ENCODE measurements at places on chromosomes 6 and 20.

DNA sequence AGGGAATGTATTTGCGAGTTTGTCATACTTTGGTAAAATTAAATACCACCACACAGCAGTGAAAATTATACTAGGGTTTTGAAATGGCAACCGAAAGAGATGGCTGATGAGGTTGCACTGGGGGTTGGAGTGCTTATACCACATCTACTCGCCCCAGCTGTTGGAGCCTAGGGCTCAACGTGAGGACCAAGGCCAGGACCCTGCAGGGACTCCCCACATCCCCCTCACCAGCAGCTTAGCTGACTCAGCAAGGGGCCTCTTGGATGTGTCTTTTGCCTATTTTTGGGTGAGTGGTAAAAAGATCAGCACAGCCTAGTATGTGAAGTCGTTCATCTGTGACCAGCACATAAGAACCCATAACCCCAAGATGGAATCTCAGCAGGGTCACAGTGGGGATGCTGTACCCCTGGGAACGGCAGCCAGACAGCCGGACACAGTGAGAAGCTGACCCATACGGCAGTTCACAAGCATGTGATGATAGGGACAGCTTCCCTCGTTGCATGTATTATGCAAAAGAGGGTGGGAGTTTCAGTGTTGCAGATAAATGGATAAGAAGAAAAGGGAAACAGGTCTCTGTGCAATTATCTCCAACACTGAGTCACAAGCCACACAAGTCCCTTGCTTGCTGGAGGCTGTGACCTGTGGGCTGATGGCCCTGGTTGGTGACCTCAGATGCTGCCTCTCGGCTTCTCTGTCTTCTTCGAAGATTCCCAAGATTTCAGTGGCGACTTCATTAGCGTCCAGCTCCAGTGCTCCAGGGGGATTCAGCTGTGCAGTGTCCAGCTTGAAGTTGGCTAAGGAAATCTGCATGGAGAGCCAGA is 20.9 kb upstream of the SPO11 start:
- H3K4me1 ChIP-seq: no peaks in the 10 kb centered on the region
- DNase-seq: no peak
- no peaks in the 10 kb centered on the region for H3K36me3 ChIP-seq
- no peaks in the 10 kb centered on the region for H3K27me3 ChIP-seq

GRCh38 chr6:27742833-27743573 is 169.2 kb downstream of the OR2B2 start:
- no peak overlapping the region for H3K27ac ChIP-seq
- no peak for DNase-seq
- peaks cover 4% of the 10 kb centered on the region for H3K27me3 ChIP-seq
- no peaks in the 10 kb centered on the region for H3K36me3 ChIP-seq
- no peaks in the 10 kb centered on the region for H3K4me1 ChIP-seq

DNA sequence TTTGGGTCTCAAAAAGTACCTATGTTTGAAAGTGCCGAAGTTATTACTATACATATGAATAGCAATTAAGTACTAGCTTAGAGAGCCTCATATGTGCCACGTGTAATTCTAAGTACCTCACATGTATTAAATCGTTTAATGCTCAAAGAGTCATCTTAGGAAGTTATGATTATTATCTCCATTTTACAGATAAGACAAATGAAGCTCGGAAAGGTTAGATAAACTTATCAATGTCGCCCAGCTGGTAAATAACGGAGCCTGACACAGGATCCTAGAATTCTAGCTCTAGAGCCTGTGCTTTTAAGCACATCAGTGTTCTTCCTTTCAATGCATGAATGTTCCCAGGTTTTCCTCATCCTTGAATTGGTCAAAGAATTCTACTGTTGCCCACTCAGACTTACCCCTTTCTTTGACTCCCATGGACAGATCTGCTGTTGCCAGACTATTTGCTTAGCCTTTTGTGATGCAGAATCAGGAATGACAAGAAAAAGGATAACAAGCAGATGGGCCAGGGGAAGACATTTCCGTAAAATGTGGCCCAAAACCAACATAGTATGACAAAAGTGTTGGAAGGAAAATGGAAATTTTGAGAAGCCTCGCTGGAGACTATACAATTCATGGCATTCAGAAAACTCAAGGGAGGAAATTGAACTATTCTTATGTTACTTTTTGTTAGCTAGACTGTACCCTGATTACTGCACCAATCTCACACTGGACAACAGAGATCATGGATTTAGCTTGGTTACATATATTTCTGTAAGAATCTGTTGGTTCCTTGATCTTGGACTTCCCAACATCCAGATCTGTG is 237.1 kb upstream of the CITED2 start:
- no peak for DNase-seq
- H3K36me3 ChIP-seq: no peaks in the 10 kb centered on the region
- no peak overlapping the region for H3K27ac ChIP-seq
- no peak overlapping the region for H3K4me3 ChIP-seq

GRCh38 chr20:25148181-25148981 is 47.1 kb upstream of the ENTPD6 start:
- no peak for DNase-seq
- H3K36me3 ChIP-seq: no peaks in the 10 kb centered on the region

DNA sequence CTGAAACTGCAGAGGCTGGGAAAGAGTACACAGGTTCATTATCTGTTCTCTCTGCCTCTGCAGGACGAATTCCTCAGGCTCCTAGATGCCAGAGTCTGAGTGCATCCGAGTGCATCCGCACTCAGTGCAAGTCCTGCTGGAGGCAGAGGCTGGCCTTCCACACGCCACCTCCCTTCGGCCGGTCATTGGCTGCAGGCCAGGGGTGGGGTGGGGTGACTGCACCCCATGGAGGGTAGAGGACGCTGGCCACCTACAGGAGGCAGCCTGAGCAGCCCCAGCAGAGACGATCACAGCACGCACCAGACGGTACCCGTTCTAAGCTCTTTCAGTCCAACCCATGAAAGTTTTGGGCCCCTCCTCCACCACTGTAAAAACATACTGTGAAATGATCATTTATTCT is 11.7 kb downstream of the SFT2D1 start:
- no peak overlapping the region for H3K4me3 ChIP-seq
- H3K27me3 ChIP-seq: no peaks in the 10 kb centered on the region
- peaks cover 7% of the 10 kb centered on the region for H3K4me1 ChIP-seq
- H3K27ac ChIP-seq: no peak overlapping the region

DNA sequence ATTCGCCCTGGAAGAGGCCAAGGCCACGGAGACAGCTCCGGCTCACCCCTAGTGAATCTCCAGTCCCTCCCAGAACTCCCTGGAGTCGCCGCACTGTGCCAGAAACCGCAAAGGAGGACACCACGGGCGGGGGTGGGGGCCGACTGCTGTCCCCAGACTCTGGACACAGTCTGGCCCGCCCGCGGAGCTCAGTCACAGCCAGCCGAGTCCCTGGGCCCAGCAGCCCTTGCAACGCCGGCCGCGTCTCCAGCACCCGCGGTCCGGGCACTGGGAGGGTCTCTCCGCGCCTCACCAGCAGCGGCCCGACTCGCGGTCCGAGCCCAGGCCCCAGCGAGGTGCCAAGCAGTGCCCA is 518 bp downstream of the PEX6 start:
- H3K4me1 ChIP-seq: no peaks in the 10 kb centered on the region
- peak overlapping the region; percentile 96 for H3K4me3 ChIP-seq
- H3K36me3 ChIP-seq: no peaks in the 10 kb centered on the region
- no peaks in the 10 kb centered on the region for H3K27me3 ChIP-seq
- peak overlapping the region; percentile 96 for H3K27ac ChIP-seq

GRCh38 chr6:149567194-149567586 is 1.0 kb downstream of the GINM1 start:
- H3K4me1 ChIP-seq: peaks cover 10% of the 10 kb centered on the region
- peak overlapping the region; percentile 91 for H3K27ac ChIP-seq
- no peak for DNase-seq
- H3K4me3 ChIP-seq: peak overlapping the region; percentile 90
- no peaks in the 10 kb centered on the region for H3K36me3 ChIP-seq

DNA sequence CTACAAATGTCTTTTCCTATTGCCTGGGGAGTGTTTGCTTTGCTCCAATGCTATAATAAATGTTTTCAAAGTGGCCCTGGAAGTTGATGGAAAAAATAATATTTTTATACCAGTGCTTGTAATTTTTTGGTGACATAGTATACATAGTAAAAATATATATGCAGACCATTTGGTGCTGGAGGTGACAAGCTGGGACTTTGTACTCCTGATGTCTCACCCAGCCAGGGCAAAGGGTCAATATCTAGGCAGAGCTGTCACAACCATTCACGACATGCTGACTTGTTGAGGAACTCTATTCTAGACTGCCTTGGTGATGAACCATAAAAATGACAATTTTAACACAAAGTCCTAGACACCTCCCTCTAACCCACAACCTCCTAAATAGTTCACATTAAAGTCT is 203.0 kb downstream of the PLCB1 start:
- no peak overlapping the region for H3K27ac ChIP-seq
- no peaks in the 10 kb centered on the region for H3K4me1 ChIP-seq
- no peaks in the 10 kb centered on the region for H3K27me3 ChIP-seq
- no peak for DNase-seq

DNA sequence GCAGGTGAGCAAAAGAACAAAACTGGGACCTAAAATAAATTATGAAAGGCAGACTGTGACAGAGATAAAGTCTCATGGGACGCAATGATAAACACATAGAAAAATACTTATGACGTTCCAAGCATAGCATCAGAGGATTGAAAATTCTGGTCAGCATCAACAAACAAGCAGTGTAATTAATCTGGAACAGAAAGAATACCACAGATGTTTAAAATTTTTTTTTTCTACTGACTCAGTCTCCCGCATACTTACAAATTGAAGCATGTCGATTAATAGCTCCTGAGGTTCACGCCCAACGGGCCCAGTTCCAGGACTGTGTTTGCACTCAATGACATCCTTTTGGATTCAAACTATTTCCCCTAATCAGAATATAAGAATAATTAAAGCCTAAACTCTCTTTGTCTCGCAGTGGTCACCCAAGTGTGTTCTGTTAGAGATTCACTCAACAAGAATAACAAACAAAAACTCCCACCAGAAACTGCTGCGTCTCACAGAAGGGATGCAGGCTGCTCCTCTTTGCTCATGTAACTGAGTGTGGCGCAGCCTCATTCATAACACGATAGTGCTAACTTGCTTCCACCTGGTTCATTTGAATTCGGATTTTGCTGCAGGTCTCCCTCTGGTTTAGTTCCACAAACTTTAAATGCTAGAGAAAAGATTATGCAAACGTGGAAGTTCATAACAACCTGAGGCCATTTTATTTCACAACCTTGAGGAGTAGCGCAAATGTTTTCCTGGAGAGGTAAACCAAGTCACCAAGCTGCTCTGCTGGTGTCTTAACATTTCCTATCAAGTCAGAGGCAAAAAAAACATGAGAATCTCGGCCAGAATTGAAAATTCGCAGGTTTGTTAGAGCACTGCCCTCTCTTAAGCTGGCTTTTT is 69.0 kb upstream of the CITED2 start:
- H3K36me3 ChIP-seq: no peaks in the 10 kb centered on the region
- no peaks in the 10 kb centered on the region for H3K27me3 ChIP-seq
- no peak overlapping the region for H3K27ac ChIP-seq
- DNase-seq: no peak
- no peaks in the 10 kb centered on the region for H3K4me1 ChIP-seq
- H3K4me3 ChIP-seq: no peak overlapping the region

GRCh38 chr20:3461211-3461771 is 9.5 kb upstream of the ATRN start:
- no peaks in the 10 kb centered on the region for H3K27me3 ChIP-seq
- H3K4me3 ChIP-seq: no peak overlapping the region
- DNase-seq: no peak
- no peaks in the 10 kb centered on the region for H3K36me3 ChIP-seq
- no peak overlapping the region for H3K27ac ChIP-seq

DNA sequence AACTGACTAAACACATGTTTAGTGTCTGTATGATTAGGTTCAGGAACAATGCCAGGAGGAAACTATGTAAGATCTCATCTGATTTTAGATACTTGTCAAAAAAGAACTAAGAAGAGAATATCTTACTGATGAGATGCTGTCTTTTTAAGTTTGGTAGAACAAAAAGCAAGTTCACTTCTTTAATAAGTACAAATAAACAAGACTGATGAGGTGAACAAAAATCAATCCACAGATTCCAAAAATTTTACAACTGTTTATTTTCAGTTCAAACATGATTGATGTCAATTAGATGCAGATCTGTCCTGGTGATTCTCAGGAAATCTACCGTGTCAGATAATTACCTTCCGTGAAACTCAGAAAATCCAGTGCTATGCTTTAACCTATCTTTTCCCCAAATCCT is 24.9 kb downstream of the EPHA7 start:
- no peak for DNase-seq
- H3K4me1 ChIP-seq: no peaks in the 10 kb centered on the region
- H3K27ac ChIP-seq: no peak overlapping the region
- no peaks in the 10 kb centered on the region for H3K36me3 ChIP-seq
- H3K4me3 ChIP-seq: no peak overlapping the region
- H3K27me3 ChIP-seq: no peaks in the 10 kb centered on the region

DNA sequence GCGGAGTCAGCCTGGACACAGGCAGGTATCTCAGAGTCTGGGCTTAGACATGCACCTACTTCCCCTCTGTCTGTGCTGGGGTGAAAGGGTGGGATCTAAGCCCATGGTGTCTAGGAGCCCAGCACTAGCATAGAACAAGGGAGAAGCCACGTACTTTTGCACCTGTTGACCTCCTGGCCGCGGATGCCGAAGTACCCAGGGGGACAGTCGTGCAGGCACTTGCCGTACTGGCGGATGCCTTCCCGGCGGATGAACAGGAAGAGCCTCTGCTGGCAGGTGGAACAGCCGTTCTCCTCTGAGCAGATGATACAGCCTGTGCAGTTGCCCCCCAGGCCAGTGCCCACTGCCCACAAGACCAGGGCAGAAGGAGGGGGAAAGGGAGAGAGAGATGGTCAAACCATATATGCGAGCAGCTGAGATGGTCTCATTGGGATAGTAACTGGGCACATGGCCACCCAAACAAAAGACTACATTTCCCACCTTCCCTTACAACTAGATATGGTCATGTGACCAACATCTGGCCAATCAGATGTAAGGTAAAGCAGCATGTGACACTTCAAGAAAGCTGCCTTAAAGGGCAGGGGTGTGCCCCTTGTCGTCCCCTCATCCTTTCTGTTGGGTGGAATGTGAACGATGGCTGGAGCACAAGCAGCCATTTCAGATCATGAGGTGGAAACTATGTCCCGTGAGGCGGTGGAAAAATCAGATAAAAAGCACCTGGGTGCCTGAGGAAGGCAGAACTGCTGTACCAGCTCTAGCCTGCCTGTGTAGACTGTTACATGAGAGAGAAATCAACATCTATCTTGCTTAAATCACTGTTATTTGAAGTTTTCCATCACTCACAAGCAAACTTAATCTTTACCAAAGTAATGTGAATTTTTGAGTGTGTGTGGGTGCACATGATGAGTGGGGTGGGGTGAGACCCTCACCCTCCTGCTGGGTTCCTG is 34.0 kb downstream of the RSPO4 start:
- H3K36me3 ChIP-seq: no peaks in the 10 kb centered on the region
- H3K27ac ChIP-seq: no peak overlapping the region
- no peak overlapping the region for H3K4me3 ChIP-seq

DNA sequence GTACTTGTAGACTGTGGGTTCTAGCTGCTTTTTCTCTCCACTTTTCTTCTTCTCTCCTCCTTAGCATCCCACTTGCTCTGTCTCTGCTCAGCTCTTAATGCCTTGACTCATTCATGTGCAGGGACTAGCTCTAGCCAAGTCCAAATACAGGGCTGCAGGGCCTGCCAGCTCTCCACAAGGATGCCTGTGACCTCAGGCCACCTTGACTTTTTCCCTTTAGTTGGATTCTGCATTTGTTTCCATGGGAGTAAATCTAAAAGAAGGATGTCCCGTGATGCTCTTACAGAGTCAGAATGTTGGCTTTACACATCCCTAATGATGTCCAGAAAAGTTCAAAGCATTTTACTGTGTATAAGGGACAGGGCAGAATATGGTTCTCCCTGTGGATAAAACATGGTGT is 101.8 kb upstream of the PREP start:
- H3K4me1 ChIP-seq: no peaks in the 10 kb centered on the region
- H3K27me3 ChIP-seq: no peaks in the 10 kb centered on the region
- no peaks in the 10 kb centered on the region for H3K36me3 ChIP-seq
